ENCODE measurements at places on chromosomes 13 and 19.

DNA sequence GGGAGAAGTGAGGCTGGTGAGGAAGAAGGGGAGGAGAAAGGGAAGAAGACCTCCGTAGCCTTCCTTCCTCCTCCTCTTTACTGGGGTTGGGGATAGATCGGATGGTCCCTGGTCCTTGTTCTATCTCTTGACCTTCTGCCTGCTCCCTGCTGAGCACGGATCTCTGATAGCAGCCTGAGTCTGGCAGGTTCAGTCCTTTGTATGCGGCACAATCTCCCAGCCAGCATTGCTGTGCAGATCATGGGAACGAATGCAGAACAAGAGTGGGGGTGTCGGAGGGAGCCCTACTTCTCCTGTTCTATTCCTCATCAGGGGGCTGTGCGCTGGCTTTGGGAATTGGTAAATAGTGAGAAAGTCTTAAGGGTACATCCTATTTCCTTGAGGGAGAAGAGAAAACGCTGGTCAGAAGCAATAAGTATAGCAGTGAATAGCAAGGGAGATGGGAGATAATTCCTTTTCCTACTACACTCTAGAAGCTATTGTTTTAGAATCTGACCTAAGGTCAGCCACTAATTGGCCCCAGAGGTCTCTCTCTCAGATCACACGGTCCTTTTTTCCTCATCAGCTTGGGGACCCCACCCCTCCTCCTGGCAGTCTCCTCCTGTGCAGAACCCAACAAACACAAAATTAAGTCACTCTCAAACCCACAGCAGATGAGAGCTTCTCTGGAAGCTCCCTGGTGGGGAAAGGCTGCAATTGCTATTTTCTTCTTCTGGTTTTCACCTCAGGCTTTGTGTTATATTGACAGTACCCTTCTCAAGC, 41.0 kb downstream of the KL start:
- no peak for DNase-seq

DNA sequence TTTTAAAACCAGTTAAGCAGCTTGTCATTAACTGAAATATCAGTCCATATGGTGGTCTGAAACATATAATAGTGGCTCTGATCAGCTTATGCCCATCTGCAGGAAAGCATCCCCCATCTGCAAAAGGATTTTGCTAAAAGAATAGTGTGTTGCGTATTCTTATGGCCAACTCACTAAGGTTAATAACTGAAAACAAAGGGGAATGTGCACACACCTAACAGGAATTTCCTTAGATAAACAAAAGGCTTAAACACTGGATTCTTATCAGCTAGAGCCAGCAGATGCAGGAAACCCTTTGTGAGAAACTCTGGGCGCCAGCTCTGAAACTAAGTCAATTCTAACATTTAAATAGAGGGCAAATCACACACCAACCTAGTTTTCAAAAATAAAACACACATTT, 22.1 kb downstream of the VPS36 start:
- no peak for DNase-seq

- DNase-seq: no peak
Measured at GRCh38 chr19:41555748-41556147, 20.2 kb upstream of the CEACAM21 start.

GRCh38 chr13:36131931-36132297, 732 bp upstream of the DCLK1 start:
- DNase-seq: no peak

DNA sequence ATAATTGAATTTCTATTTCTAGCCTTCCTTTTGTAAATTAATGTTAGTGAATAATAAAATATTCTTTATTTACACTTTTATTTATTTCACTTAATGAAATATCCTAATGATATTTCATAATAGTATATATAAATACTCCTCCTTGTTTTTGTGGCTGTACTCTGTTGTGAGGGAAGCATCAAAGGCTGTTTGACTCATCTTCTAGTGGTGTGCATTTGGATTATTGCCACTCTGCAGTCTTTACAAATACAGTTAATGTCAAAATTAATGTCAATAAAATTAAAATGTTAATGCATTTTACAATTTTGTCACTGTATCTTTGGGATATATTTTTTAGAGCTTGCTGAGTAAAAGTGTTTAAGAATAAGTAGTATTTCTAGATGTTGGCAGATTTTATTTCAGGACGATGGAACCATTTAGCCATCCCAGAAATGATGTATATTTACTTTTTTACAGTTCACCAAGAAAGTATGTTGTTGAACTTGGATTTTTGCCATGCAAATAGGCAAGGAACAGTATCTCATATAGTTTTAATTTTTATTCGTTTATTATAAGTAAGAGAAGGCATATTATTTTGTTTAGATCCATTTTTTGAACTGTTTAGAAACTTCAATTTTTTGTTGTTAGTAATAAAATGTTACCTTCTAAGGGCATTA, 281.2 kb upstream of the SLITRK6 start:
- no peak for DNase-seq

DNA sequence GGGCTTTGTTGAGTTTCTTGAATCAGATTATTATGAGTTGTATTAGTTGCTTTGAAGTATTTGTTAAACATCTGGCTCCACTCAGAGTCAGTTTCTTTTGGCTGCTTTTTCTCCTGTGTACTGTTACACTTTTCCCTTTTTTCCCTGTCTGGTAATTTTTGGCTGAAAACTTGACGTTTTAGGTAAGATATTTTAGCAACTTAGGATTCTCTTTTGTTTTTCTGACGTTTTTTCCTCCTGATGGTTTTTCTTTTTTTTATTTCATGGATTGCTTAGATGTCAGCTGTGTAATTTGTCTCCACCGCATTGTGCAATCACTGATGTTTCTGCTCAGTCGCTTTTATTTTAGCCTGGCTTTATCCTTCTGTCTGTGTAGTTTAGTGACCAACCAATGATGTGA, 20.7 kb downstream of the RFC3 start:
- DNase-seq: no peak

DNA sequence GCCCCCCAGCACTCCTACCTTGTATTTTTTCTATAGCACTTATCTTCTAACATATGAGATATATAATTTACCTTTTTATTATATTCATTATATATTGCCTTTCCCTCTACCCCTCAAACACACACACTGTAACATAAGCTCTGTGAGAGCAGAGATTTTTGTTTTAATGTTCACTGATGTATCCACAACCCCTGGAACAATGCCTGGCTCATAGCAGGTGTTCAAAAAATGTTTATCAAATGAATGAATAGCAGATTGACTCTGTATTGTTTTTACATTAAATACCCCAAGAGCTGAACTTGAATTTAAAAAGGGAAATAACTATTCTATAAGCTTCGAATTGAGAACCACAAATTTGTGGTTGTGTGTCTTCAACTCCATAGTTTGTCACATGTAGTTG, 11.0 kb downstream of the POLR1D start:
- DNase-seq: no peak

DNA sequence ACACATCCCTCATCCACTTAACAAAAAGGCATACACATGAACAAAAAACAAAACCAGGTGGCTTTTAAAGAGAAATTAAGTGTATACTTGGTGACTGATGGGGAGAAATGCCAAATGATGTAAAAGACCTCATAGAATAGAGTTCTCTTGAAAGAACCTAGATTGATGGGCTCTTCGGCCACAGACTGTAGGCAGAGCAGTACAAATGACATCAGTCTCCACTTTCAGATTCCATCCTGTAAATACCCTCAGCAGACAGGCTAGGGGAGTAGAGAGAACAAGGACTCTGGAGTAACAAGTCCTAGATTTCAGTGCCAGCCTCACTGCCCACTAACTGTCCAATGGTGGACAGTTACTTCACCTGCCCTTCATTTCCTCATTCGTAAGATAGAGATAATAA, 203.8 kb downstream of the MZT1 start:
- DNase-seq: no peak

DNA sequence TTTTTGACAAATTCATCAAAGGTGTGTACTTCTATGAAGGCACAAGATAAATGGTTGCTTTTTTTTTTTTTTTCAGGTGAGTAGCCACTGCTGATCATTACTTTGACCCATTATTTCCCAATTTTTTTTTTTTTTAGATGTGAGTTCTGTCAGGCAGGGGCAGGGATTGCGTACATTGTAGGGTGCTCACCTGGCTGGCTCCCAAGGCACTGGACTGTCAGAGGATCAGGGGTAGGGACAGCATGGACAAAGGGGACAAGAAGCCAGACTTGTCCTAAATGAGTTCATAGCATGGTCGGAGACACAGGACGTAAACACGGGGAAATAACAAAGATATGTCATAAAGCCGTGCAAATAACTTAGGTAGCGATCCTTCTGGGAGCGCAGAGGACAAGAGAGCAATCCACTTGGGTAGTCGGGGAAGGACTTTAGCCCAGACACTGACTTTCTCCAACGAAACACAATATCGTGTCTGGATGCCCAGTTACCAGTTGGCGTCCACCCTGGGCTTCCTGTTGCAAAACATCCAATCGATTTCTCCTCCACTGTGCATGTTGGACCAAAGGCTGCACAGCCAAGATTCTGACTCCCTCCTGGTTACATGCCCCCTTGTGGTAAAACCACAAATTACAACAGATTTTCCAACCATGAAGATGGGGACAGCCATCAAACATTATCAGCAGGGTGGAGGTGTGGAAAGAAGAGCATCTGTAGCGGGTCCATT, 27.5 kb upstream of the KATNAL1 start:
- no peak for DNase-seq

DNA sequence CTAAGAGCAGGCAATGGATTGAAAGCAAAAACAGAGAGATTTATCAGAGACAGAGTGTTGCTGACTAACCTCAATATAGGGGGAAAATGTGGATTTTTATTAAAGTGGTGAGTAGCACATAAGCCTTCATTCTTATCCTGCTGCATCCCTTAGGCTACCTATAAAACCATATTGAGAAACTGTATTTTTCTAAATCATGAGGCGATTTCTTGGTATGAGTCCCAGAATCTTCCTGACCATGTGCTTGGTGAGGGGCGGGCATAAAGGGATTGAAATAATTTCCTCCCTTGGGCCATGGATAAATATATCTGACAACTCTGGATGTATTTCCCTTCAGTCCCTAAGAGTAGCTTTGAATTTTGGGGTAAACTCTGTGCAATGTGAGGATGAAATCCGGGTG, 72.8 kb downstream of the EFNB2 start:
- DNase-seq: no peak

DNA sequence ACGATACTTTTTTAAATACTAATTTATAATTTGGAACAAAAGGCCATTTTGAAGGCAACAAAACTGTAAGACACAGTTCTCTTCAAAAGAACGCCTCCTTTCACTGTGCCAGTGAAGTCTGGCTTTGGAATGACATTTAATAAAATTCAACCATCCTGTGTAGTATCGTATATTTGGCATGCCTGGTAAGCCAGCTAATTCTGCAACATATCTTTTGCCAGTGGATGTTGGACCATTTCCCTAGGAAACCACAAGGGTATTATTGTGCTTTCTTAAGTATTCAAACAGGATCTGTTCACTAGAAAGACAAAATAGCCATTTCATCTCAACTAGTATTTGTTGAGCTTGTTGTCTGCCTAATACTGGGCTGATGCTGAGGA, 111.6 kb downstream of the RGCC start:
- DNase-seq: no peak

DNA sequence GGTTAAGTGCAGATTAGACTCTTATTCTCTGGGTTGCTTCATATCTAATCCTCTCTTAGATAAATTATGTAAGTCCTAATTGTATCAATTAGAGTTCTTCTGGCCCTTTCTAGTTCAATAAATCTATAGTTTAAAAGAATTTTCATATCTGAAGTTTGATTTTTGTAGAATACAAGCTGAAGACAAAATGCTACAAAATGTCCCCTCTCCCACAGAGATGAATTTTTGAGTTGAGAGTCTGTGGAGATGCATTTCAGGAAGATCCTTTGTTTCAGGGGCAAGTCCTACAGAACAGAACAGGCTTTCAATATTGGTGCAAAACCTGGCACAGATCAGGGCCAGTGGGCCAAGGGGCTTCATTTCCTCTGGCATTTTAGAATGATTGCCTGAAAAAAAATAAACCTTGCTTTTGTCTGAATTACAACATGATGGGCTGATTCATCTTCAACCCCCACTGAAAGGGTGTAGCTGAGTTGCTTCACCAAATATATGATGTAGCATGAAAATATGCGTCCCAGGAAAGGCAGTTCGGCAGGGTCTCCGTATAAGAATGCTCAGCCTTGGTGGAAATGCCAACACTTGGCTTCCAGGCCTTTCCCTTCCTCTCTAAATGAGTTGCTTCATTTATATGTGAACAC, 6.4 kb upstream of the IPO5 start:
- no peak for DNase-seq

DNA sequence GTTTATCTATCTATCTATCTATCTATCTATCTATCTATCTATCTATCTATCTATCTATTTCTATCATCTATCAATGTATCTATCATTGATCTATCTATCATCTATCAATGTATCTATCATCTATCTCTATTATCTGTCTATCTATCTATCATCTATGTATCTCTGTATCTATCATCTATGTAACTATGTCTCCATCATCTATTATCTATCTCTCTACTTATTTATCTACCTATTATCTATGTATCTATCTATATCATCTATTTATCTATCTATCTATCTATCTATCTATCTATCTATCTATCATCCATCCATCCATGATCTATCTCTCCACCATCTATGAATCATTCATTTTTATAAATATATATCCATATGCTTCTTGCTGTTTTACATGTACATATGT, 15.8 kb downstream of the CYP4F3 start:
- no peak for DNase-seq

DNA sequence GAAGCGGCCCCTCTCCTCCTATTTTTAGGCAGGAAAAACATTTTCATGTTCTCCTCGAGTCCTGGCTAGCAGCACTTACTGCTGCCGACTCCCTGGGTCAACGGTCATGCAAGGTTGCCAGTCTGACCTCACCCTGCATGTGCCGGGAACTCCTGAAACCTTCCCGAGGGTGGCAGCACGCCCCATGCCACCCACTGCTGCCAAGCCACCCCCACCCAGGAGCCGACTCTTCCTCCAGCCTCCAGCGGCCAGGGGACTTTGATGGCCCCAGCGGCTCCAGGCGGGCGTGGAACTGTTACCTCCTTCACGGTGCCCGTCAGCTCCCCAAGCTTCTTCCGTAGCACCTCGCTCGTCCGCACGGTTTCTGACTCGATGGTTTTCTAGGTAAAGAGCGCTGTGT, 8.7 kb downstream of the TIMM44 start:
- no peak for DNase-seq

DNA sequence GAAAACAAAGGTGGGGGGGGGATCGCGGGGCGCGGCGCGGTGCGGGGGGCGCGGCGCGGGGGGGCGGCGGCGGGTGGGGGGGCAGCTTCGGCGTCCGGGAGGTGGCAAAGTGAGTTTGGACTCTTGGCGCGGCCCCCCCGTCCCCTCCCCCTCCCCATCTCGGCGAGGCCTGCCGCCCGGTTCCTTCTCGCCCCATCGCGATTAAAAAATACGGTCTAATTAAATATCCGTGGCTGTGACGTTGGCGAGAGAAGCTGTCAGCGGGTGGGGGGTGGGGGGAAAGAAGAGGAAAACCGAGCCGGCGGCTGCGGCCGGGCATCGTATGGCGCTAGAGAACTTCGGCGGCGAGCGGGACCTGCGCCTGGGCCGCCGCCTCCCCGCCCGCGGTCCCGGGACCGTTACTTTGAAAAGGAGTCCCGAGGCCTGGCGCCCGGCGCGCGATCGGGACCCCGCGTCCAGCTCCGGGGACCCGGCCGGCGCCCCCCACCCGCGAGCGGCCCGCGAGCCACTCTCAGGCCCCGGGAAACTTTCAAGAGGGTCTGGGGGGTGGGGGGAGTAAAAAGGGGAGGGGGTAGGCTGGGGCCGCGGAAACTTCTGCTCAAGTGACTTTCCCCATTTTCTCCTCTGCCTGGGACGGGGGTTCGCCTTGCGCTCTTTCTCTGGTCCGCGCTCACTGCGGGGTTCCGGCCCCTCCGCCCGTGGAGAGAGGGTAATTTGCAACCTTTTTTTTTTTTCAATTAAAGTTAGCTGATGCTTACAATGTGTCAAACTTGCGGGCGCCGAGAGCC, 146.3 kb upstream of the ZNF536 start:
- DNase-seq: no peak
